ENCODE measurements at places on chromosomes 4 and X. TPM values are rescaled to one million over a fixed set of nuclear protein-coding genes. Genes with fewer than 3 reads are reported as not detected.
A peak's percentile ranks its signal among the peaks of the same experiment; 100 is the strongest.

- DNase-seq: no peak
- no peaks in the 10 kb centered on the region for H3K36me3 ChIP-seq
- no peak overlapping the region for H3K27ac ChIP-seq
- peaks cover 5% of the 10 kb centered on the region for H3K27me3 ChIP-seq
- no peaks in the 10 kb centered on the region for H3K4me1 ChIP-seq
Observed at GRCh38 chrX:87397103-87397886, 120.3 kb upstream of the KLHL4 start.

DNA sequence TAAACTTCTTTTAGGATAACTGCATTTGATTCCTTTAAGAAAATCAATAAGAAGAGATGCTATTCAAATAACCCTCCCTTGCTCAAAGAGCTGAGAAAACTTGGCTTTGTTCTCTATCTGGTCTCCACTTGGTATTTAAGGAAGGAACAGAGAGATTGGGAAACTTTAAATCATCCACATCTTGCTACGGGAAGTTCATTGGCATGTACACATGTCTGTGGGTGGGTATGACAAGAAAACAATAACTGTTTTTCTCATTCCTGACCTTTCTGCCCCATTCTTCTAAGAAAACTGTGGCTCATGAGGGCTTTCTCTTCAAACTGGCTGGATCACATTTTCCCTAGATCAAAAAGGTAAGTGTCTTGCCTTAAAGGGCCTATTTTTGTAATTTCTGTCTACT, 6.0 kb downstream of the SEL1L3 start:
- no peaks in the 10 kb centered on the region for H3K4me1 ChIP-seq
- no peak for DNase-seq
- no peaks in the 10 kb centered on the region for H3K27me3 ChIP-seq
- H3K36me3 ChIP-seq: no peaks in the 10 kb centered on the region
- H3K4me3 ChIP-seq: no peak overlapping the region
- H3K27ac ChIP-seq: no peak overlapping the region

CD38 gene
- total RNA-seq: 47.2 TPM

DNA sequence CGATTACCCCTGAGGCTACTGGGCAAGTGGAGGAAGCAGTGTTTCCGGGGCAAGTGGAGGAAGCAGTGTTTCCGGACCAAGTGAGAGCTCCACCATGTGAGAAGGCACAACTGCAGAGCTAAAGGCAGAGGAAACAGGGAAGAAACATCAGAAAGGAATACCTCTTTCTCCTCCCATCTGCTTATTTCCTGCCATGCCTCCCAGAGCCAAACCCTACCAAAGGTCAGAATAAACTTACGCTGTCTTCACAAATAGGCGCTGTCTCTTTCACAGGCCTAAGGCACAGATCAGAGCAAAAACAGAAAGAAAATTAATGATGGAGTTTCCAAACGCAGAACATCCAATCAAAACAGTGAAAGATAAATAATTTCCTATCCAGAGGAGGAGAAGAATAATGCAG, 153.0 kb downstream of the ATOH1 start:
- no peak overlapping the region for H3K4me3 ChIP-seq
- H3K4me1 ChIP-seq: no peaks in the 10 kb centered on the region
- H3K27me3 ChIP-seq: no peaks in the 10 kb centered on the region
- no peak overlapping the region for H3K27ac ChIP-seq

MAGEA11 gene
- not detected for total RNA-seq

PARM1 gene
- total RNA-seq: 12.1 TPM

- H3K36me3 ChIP-seq: no peaks in the 10 kb centered on the region
- H3K27me3 ChIP-seq: no peaks in the 10 kb centered on the region
- no peak overlapping the region for H3K4me3 ChIP-seq
- H3K27ac ChIP-seq: no peak overlapping the region
- DNase-seq: no peak
Observed at GRCh38 chr4:10212901-10213300, 96.3 kb upstream of the WDR1 start.

DNA sequence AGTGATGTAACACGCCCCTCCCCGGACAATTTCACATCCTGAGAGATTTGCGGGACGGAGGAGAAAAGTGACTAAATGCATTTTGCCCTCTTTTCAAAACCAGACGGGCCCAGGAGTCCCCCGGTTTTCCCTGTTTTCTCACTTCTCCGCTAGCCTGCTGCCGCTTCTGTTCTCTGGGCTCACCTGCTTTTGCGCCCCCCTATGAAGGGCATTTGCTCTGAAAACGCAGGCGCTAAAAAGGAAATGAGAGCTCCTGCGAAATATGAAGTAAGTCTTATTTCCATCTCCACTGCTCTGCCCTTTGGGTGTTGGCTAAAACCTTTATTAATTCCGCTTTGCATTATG, 613 bp upstream of the TMEM47 start:
- H3K4me1 ChIP-seq: no peaks in the 10 kb centered on the region
- no peaks in the 10 kb centered on the region for H3K36me3 ChIP-seq
- peak overlapping the region; percentile 67 for H3K4me3 ChIP-seq
- peak overlapping the region; percentile 90 for H3K27ac ChIP-seq

GRCh38 chr4:60723796-60724195, 476.3 kb upstream of the ADGRL3 start:
- no peaks in the 10 kb centered on the region for H3K27me3 ChIP-seq
- H3K36me3 ChIP-seq: no peaks in the 10 kb centered on the region
- H3K4me1 ChIP-seq: no peaks in the 10 kb centered on the region
- H3K27ac ChIP-seq: no peak overlapping the region
- DNase-seq: no peak
- H3K4me3 ChIP-seq: no peak overlapping the region

- no peaks in the 10 kb centered on the region for H3K4me1 ChIP-seq
- no peak overlapping the region for H3K4me3 ChIP-seq
- H3K36me3 ChIP-seq: no peaks in the 10 kb centered on the region
- no peak overlapping the region for H3K27ac ChIP-seq
- no peaks in the 10 kb centered on the region for H3K27me3 ChIP-seq
Observed at GRCh38 chrX:47166126-47166525, 21.1 kb downstream of the RBM10 start.

DNA sequence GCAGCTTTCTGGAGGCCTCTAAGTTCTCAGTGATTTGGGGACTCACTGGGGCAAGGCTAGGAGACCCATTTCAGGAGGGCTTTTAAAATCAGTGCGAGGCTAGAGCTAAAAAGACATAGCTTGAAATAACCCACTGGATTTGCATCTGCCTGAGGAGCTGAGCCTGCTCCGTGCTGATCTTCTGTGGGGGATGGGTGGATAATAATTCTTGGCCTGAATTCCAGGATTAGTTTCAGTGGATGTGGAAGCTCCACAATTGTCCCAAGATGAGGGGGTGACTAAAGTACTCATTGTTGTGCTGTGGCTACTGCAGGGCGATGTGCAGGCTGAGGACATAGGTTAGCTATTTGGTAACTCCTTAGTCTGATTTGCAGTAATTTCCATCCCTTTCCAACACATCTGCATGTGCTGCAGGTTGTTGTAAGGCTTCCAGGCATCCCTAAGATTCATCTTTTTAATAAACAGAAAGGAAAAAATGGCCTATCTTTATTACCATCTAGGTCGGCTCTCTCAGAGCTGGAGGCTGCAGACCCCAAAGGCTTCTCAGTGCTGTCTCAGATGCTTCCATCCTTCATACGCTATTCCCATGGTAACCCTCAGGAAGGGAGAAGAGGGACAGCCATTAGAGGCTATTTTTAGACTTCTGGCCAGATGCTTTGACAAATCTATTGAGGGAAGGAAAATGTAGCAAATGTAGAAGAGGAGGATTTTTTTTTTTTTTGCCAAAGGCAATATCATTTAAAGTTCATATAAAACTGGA, 63.4 kb downstream of the GRXCR1 start:
- H3K27me3 ChIP-seq: no peaks in the 10 kb centered on the region
- no peaks in the 10 kb centered on the region for H3K4me1 ChIP-seq
- H3K4me3 ChIP-seq: no peak overlapping the region
- no peaks in the 10 kb centered on the region for H3K36me3 ChIP-seq
- DNase-seq: no peak
- H3K27ac ChIP-seq: no peak overlapping the region

DNA sequence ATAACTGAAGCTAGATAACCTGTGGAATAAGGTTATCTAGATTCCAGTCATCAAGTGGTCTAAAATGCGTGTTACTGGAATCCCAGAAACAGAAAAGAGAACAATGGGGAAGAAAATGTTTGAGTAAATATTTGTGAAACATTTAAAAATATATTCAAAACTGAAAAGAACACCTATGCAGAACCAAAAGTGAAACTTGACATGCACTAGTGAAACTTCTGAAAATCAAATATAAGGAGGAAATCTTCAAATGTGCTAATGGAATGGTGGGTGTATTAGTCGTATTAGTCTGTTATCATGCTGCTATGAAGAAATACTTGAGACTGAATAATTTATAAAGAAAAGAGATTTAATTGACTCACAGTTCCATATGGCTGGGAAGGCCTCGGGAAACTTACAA, 512.4 kb upstream of the KLHL4 start:
- no peak overlapping the region for H3K27ac ChIP-seq
- no peak overlapping the region for H3K4me3 ChIP-seq
- no peaks in the 10 kb centered on the region for H3K4me1 ChIP-seq
- no peaks in the 10 kb centered on the region for H3K27me3 ChIP-seq
- H3K36me3 ChIP-seq: no peaks in the 10 kb centered on the region

MAGED4B gene
- 3.9 TPM for total RNA-seq

GYPE gene
- 0.66 TPM for total RNA-seq

GRCh38 chrX:40209951-40210617, 112.3 kb upstream of the BCOR start:
- no peak overlapping the region for H3K27ac ChIP-seq
- no peak overlapping the region for H3K4me3 ChIP-seq
- H3K4me1 ChIP-seq: no peaks in the 10 kb centered on the region
- no peaks in the 10 kb centered on the region for H3K27me3 ChIP-seq

DNA sequence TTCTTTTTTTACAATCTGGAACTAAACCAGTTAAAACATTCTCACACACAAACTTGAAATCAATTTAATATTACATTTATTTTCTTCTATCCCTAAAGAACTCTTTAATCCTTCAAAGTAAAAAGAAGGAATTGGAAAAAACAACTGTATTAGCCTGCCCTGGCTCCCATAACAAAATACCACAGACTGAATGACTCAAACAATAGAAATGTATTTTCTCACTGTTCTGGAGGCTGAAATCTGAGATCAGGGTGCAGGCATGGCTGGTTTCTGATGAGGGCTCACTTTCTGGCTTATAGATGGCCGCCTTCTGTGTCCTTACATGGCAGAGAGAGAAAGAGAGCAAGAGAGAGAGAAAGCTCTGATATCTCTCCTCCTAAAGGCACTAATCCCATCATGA, 149.4 kb downstream of the PDGFRA start:
- no peaks in the 10 kb centered on the region for H3K36me3 ChIP-seq
- no peaks in the 10 kb centered on the region for H3K4me1 ChIP-seq
- no peaks in the 10 kb centered on the region for H3K27me3 ChIP-seq
- H3K4me3 ChIP-seq: no peak overlapping the region
- DNase-seq: no peak
- no peak overlapping the region for H3K27ac ChIP-seq

PJA1 gene
- 50.1 TPM for total RNA-seq

PAGE2B gene
- not detected for total RNA-seq

DACH2 gene
- total RNA-seq: not detected

PNMA6A gene
- 1.8 TPM for total RNA-seq

MAGEA1 gene
- not detected for total RNA-seq

- H3K36me3 ChIP-seq: no peaks in the 10 kb centered on the region
- H3K4me1 ChIP-seq: no peaks in the 10 kb centered on the region
- H3K27ac ChIP-seq: no peak overlapping the region
- H3K4me3 ChIP-seq: no peak overlapping the region
- H3K27me3 ChIP-seq: no peaks in the 10 kb centered on the region
- DNase-seq: no peak
Observed at GRCh38 chr4:46889410-46889809, 19.6 kb downstream of the COX7B2 start.

- no peaks in the 10 kb centered on the region for H3K27me3 ChIP-seq
- no peak for DNase-seq
- no peaks in the 10 kb centered on the region for H3K4me1 ChIP-seq
- H3K36me3 ChIP-seq: no peaks in the 10 kb centered on the region
- no peak overlapping the region for H3K4me3 ChIP-seq
Observed at GRCh38 chr4:38080061-38080974, 120.1 kb downstream of the PTTG2 start.

CDX4 gene
- not detected for total RNA-seq

DNA sequence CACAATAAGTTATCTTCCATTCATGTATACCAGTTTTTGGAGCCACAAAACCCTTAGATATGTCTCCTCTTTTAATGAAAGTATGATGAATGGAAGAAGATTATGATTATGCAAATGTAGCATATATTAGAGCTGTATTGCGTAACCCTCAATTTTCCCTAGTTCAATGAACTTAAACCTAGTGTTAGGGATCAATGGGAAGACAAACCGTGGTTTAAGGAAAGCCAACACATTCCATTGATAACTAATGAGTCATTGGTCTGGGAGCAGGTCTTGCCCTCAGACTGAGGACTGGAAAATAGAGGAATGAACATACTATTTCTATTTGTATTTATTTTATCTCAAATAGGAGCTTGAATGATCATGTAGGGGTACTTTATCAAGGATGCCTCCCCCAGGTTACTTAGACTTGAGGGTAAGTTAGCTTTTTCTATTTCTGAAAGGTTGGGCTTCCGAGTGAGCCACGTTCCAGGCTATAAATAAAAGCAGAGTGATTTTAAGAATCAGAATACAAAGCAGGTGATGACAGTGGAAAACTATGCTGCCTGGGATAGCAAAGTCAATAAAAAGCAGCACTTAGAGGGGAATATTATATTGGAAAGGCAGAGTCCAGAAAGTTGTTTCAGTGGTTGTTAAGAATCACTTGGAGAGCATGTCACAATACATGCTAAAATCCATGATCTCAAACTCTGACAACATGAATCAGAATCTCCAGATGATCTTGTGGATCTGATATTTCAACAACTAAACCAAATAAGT, 356.0 kb downstream of the ADAM29 start:
- no peaks in the 10 kb centered on the region for H3K27me3 ChIP-seq
- no peak overlapping the region for H3K4me3 ChIP-seq
- H3K27ac ChIP-seq: no peak overlapping the region
- H3K36me3 ChIP-seq: no peaks in the 10 kb centered on the region
- no peak for DNase-seq

GRCh38 chr4:147327322-147327721, 153.6 kb upstream of the EDNRA start:
- no peaks in the 10 kb centered on the region for H3K4me1 ChIP-seq
- H3K27ac ChIP-seq: no peak overlapping the region
- no peak for DNase-seq
- no peaks in the 10 kb centered on the region for H3K27me3 ChIP-seq

DNA sequence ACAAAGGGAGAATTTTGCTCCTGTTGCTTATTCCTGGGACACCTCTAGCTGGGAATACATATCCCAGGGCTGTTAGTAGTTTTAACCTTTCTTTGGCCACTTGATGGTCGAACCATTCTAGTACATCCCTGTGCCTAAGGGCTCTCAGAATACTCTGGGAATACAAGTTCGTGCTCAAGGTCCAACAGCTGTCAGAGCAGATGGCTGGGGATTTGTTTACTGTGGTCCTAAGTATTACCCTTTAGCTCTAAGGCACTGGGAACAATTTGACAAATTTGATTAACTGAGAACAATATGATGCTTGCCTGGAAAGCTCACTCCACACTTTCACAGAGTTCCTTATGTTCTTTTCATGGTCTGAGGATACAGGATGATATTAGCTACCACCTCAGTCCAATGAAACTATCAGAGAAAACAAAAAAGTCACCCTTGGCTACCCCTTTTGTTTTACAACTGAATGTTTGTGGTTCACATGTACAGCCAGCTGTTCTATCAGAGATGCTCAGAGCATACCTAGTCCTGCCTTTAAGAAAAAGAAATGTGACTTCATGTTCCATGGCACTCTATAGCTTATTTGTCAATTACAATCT, 47.4 kb upstream of the PHOX2B start:
- H3K4me1 ChIP-seq: no peaks in the 10 kb centered on the region
- H3K36me3 ChIP-seq: no peaks in the 10 kb centered on the region
- DNase-seq: no peak
- H3K4me3 ChIP-seq: no peak overlapping the region
- H3K27ac ChIP-seq: no peak overlapping the region
- H3K27me3 ChIP-seq: no peaks in the 10 kb centered on the region
